ENCODE measurements at places on chromosomes 6 and 20. TPM values are rescaled to one million over a fixed set of nuclear protein-coding genes. Genes with fewer than 3 reads are reported as not detected.

Gene DTNBP1
- 10.2 TPM for total RNA-seq

Gene LRRC73
- total RNA-seq, result 0.37 TPM

Gene SCUBE3
- not detected for total RNA-seq

Gene DCDC2
- 0.34 TPM for total RNA-seq

Gene MAFB
- 0.18 TPM for total RNA-seq

Gene TRAPPC3L
- total RNA-seq, result 0.07 TPM

Gene ERVFRD-1
- total RNA-seq, result not detected

Gene FOXF2
- 0.11 TPM for total RNA-seq

Gene CST7
- total RNA-seq, result not detected

Gene PLAGL1
- 9.9 TPM for total RNA-seq

Gene CALHM4
- total RNA-seq, result 0.10 TPM

Gene CALHM6
- 3.2 TPM for total RNA-seq

Gene RAB23
- total RNA-seq, result 18.2 TPM

Gene NMBR
- not detected for total RNA-seq

Gene HMGN4
- 71.0 TPM for total RNA-seq

Gene RNF39
- 3.6 TPM for total RNA-seq

Gene NRN1
- total RNA-seq, result not detected

Gene VSX1
- total RNA-seq, result not detected

Gene POM121L2
- total RNA-seq, result not detected

Gene HLA-DOA
- total RNA-seq, result not detected

Gene EPPIN
- not detected for total RNA-seq

Gene AGER
- 3.2 TPM for total RNA-seq

Gene GJA1
- 70.7 TPM for total RNA-seq

Gene ME1
- 50.8 TPM for total RNA-seq

Gene KCNB1
- not detected for total RNA-seq

Gene CLPSL2
- not detected for total RNA-seq

Gene C4B
- 1.7 TPM for total RNA-seq

Gene COQ3
- total RNA-seq, result 16.6 TPM

Gene HDDC2
- total RNA-seq, result 60.3 TPM

Gene HRH3
- not detected for total RNA-seq

Gene SLC25A27
- 3.8 TPM for total RNA-seq

Gene PRKN
- total RNA-seq, result 0.25 TPM

Gene FAXC
- total RNA-seq, result 14.2 TPM

Gene PRICKLE4
- total RNA-seq, result 0.42 TPM

Gene CST4
- not detected for total RNA-seq

Gene COL11A2
- total RNA-seq, result 0.07 TPM
